Globus pallidus (tissue), 1 donor: ENCODE measurements at places on chromosomes 5 and 9.

GRCh38 chr5:71986101-71986500 is 121.2 kb upstream of the MAP1B start:
- no peak for DNase-seq

GRCh38 chr5:149708981-149709594 is 21.0 kb upstream of the PPARGC1B start:
- no peak for DNase-seq

DNA sequence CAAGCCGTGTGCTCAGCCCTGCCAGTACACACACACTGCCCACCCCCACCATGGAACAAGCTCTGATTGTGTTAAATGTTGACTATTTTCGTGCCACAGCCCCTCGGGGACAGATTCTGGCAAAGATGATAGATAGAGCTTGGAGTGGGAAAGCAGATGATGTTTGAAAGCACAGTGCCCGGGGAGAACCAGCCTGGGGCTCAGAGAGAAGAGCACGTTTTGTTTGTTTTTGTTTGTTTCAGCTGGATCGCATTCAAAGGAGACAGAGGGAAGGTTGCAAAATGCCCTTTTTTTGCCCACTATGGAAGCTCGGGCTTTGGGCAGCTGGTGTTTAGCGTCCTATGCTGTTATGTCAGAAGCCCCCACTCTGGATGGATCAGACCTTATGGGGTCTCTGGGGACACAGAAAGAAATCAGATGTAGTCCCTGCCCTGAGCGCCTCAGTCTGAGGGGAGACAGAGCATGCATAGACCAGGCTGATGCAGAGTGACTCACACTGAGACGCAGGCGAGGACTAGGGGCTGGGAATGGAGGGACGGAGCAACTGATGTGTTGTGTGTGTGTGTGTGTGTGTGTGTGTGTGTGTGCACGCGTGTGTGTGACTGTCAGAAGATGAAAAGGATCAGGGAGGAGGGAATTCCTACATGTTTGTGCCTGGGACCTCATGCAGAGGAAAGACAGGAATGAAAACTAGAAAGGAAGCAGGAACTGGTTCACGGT is 229.7 kb downstream of the MELK start:
- peak; percentile 90 for DNase-seq

GRCh38 chr9:108363311-108363710 is 492.5 kb downstream of the ACTL7B start:
- DNase-seq = no peak

GRCh38 chr9:23820451-23821374 is 5.3 kb downstream of the ELAVL2 start:
- no peak for DNase-seq

- no peak for DNase-seq
These were observed 15.1 kb upstream of the EPB41L4B start for GRCh38 chr9:109335929-109336328.

DNA sequence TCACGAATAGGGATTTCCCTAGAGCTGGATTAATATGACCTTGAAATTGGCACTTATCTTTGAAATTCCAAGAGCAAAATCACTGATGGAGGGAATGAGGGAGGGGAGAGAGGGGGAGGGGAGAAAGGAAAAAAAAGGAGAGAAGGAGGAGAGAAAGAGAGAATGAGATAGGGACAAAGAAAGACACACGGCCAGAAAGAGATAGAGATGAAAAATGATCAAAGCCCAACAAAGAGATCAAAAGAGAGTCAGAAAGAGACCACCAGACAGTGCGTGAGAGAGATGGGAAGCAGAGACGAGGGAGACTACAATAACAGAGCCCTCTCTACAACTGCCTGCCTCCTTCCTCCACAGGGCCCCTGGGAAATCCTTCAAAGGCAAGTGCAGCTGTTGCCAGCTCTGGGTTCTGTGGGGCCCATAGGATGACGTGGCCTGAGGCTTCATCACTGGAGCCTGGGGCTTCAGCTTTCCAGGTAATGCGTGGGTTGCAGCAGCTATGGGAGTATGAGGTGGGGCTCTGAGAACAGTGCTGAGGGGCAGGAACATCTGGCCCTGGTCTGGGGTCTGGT is 58.3 kb upstream of the SHB start:
- no peak for DNase-seq

DNA sequence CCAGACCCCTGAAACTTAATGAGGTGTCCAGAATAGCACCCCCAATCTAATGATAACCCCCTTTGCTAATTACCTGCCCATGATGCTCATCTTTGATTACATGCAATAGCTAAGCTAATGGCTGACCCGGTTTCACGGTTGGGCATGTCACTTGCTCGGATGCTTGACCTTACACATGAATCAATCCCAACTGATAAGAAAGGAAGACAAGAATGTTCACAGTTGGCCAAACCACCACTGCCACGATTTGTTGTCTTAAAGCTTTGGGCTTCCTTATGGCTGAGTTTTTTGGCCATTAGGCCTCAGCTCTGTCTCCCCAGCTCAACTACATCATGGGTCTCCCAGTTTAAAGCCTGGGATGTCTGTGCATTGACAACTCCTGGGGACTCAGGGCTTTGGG is 53.1 kb upstream of the TGFBR1 start:
- no peak for DNase-seq

- DNase-seq = no peak
These were observed 31.9 kb upstream of the SUSD3 start for GRCh38 chr9:93026640-93027039.

DNA sequence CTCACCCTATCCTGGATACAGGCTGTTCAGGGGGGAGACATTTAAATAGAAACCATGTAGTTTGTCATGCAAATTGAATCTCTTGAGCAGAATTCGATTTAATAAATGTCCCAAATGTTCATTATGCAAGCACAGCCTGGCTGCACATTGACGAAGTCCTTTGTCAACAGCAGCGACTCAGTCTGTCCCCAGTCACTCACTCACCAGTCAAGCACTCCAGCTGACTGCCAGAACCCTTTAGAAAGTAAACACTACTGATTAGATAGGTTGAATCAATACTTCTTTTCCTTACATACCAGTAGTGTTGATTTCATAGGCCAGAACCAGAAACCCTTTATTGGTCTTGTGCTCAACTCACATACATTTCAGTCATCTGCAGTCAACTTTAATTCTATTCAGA is 27.5 kb downstream of the CDH6 start:
- DNase-seq = no peak

GRCh38 chr9:20409321-20410092 is 212.8 kb downstream of the MLLT3 start:
- DNase-seq = no peak

GRCh38 chr5:92041911-92042660 is 659.0 kb upstream of the ARRDC3 start:
- DNase-seq = no peak

- DNase-seq = no peak
These were observed 283.1 kb downstream of the SMARCA2 start for GRCh38 chr9:2298217-2298616.

DNA sequence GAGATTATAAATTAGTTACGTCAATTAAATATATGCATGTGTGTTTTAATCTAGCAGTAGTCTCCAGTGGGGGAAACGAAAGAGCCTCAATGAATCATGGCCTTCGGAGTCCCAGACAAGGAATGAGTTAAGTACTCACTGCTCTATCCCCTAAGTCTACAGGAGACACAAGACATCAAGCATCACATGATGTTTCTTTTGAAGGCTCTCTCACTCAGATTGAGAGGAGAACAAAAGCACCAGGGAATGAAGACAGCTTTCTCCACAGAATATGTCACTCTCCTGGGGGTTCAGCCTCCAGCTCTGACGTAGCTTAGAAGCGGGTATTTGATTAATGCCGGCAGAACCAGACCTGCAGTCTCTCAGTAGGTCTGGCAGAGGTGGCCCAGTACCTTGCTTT is 381.4 kb downstream of the ACTL7B start:
- no peak for DNase-seq

DNA sequence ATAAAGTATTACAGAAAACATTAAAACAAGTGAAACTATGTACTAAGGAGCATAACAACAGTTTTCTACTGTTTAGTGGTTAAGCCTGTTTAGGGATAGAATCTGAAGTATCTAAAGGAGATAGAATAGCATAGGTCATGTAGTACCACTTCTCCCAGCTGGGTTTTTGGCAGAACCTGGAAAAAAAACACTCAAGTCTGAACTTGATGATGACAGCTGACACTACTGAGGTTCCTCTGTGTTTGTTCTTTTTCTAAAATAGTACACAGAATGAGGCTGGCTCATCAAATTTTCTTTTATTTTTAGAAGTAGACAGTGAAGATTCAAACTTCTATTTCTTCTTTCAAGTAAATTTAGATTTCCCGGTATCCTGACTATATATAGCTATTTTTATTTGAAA is 203.8 kb upstream of the ACO1 start:
- DNase-seq = no peak

GRCh38 chr5:159331093-159331973 is 1.0 kb upstream of the IL12B start:
- peak; percentile 20 for DNase-seq

GRCh38 chr9:101639785-101640665 is 45.3 kb upstream of the PPP3R2 start:
- DNase-seq = no peak
